GDM1 (cell line): ENCODE measurements at places on chromosomes 7 and 10.

GRCh38 chr7:97697396-97697795, 34.5 kb upstream of the TAC1 start:
- no peak for DNase-seq

GRCh38 chr10:103855424-103855823, at the start of gene SH3PXD2A:
SH3PXD2A (minus strand) TSS chr10:103855576; CDS start chr10:103855266, 310 bp downstream.
- peak; percentile 52 for DNase-seq

- DNase-seq: no peak
Observed at GRCh38 chr7:150975536-150976319, 2.4 kb downstream of the KCNH2 start.

DNA sequence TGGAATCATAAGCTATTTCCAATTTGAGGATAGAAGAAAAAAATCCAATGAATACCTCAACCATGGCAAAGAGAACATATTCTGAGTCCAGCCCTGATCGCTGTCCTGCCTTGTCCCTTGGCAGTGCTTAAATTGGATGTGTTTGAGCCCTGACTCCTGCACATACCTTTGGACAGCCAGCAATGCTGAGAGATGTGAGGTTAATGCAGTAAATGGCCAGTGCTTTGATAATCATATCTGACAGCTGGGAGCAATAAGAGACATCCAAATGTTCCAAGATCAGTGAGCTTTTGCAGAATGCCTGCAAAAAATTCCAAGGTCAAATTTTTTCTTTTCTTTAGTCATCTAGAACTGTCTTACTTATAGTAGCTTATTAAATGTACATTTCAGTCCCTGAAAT, 80.1 kb upstream of the LRRC17 start:
- DNase-seq: no peak

DNA sequence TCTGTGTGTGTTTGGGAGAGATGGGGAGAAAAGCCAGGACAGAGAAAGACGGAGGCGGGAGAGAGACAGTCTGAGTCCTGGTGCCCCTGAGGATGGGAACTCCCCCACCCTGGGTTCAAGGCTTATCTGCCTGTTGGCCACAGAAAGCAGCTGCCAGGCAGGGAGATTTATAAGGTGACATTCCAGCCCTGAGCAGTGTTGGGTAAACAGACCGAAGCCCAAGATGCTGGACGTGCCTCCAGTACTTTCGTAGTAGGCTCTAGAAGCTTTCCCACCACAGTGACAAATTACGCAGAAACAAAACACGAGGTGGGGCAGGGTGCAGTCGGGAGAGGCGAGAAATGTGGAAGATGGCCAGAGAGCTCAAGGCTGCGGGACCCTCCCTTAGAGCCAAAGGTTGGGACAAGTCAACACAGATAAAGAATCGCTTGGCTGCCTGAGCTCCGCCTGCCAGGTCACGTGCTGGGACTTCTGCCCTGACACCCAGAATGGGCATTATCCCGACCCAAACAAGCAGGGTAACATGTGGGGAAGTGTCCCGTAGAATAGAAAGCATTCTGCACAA, 41.1 kb downstream of the CCDC3 start:
- DNase-seq: no peak

DNA sequence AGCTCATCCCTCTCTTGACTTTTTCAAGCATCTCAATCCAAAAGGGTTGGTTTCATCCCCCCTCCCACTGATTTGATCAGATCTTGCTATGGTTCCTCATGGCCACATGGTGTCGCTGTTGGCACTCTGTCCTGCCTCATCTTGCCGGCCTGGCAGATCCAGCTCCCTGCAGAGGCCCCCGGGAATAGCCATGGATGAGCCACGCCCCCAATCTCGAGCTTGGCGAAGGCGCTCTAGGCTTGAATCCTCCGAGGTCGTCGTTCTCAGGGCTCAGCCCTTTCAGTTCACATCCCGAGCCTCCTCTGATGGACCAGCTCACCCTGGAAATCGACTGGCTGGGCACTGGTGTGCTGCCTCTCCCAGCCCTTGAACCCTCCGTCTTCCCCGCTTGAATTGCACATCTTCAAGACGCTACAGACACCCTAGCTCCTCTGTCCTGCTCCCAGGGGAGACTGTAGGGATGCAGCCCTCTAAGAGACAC, 628.7 kb downstream of the TYW1 start:
- DNase-seq: no peak
